ENCODE measurements at places on chromosomes 6 and 20.

- no peak for DNase-seq
Measured at GRCh38 chr6:111723412-111723970, 117.8 kb upstream of the TRAF3IP2 start.

DNA sequence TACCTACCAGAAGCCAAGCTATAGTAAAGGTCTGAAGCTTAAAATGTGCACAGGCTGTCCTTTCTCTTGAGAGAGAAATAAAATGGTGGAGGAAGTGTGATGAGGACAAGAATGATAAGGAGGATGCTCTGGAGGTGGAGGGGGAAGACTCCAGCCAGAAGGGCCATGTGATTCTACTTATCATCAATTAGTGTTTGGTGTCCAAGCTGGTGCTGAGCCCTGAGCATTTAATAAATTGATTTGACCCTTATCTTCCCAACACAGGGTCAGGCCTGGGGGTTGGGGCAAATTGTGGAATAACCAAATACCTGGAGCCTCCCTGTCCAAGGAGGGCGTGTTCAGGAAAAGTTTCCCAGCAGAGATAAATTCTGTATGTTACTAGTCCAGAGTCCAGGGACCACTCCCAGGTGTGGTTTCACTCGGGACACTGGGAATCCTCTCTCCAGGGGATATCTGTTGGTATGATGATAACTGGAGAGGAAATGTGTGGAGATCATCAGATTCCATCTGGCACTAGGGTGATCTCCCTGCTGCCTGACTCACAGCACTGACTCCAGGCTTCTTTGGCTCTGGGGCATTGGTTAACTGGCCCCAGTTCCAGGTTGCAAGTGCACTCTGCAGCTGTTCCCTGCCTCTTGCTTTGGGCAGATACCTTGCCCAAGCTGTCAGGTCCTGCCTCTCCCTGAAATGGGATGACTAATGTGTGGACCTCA is 3.8 kb upstream of the MYBL2 start:
- DNase-seq: no peak

DNA sequence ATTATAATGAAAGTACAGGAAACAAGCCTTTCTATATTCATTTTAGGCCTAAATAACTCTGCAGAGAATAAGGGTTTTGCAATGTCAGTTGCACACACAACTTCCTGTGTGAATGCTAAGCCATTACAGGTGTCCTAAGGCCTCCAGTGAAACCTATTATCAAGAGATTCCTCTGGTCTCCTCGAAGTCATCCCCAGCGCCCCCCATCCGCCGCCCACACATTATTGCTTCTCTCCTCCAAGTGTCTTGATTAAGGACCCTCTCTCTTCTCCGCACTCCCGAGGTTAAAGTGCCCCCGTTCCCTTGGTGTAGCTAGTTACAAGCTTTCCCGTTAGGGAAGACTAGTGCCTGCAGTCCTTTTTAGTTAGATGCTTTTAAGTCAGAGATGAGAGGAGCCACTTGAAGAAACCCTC is 1.3 kb downstream of the HIVEP2 start:
- peak; percentile 41 for DNase-seq

GRCh38 chr20:10511509-10512251 is 76.6 kb downstream of the SLX4IP start:
- DNase-seq: peak; percentile 66

DNA sequence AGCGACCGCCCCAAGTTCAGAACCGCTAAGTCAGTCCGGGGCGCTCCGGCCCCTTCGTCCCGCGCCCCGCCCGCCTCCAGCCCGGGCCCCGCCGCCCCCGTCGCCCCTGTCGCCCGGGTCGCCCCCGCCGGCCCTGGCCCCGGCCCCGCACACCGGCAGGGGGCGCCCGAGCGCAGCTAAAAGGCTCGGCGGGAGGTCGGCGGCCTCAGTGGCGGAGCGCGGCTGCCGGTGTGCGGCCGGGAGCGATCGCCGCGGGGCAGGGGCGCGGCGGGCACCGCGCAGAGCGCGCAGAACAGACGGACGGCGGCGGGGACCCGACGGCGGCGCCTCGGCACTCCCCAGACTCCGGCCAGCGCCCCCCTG is at the start of gene FNDC1:
Gene FNDC1, plus strand, starts transcription at position 208 of the 363 bp plus-strand sequence. CDS start 197 bp downstream, outside the sequence.
- DNase-seq: peak; percentile 51
